ENCODE measurements at places on chromosomes 1 and 21.

DNA sequence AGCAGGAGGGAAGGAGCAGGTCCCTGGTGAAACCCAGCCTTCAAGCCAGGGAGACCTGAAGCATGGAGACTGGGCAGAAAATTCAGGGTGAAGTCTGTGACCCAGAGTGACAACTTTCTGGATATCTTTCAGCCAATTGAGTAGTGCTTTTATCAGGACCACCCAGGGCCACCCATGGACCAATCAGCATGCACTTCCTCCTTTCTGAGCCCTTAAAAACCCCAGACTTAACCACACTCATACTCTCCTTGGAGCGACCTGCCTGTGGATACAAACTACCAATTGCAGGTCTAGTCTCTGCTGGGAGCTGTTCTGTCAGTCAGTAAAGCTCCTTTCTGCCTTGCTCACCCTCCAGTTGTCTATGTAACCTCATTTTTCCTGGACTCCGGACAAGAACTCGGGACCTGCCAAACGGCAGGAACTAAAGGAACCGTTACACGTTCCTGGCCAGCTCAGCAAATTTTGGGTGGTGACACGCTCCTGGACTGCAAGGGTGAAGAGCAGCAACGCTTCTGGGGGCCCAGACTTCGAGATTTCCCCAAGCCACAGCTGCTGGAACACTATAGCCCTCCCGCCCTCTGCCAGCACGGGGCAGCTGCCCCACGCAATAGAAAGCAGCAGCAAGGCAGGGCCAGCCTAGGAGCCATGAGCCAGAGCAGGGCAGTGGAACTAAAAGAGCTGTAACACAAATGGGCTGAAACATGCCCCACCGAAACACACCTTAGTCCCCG lies 1183.4 kb downstream of the AMY1C start:
- DNase-seq = no peak

DNA sequence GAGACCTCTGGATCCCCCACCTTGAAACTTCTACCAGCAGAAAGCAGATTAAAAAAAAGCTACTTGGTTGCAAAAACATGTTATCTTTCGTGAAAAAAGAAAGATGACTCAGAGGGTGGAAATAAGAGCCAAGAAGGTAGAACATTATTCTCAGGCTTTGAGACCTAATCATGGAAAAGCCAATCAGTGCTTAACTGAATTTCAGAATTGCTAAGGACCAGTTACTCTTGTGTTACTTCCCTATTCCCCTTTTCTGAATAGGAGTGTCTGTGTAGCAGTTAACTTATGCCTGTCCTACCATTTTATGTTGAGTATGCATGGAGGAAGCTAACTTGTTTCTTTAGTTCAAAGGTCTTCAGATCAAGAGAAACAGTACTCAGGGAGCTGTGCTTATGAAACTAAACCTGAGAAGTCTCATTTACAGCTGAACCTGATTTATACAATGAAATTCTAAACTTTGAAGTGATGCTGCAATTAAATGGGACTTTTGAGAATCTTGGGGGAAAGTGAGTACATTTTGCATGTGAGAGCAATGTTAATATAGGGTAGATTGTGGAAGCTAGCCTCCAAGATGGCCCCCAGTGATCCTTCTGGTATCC lies 15.1 kb upstream of the FOXD3 start:
- DNase-seq = no peak

- DNase-seq = peak; percentile 9
These were observed 25.6 kb downstream of the RAB4A start for GRCh38 chr1:229296541-229296941.

- peak; percentile 87 for DNase-seq
These were observed 42.5 kb upstream of the DISC1 start for GRCh38 chr1:231584117-231584516.

DNA sequence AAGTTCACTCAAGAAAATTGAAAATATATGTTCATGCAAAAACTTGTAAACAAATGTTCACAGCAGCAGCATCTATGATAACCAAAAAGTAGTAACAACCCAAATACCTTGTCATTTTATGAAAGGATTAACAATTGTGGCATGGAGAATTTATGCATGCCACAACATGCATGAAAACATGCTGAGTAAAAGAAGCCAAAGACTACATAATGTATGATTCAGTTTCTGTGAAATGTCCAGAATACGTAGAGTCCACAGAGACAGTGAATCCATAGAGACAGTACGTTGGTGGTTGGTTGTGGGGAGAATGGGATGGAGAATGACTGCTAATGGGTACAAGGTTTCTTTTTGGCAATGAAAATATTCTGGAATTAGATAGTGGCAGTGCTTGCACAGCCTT lies 148.7 kb downstream of the MAST2 start:
- no peak for DNase-seq

- no peak for DNase-seq
These were observed 22.5 kb upstream of the GPR157 start for GRCh38 chr1:9151328-9151860.

DNA sequence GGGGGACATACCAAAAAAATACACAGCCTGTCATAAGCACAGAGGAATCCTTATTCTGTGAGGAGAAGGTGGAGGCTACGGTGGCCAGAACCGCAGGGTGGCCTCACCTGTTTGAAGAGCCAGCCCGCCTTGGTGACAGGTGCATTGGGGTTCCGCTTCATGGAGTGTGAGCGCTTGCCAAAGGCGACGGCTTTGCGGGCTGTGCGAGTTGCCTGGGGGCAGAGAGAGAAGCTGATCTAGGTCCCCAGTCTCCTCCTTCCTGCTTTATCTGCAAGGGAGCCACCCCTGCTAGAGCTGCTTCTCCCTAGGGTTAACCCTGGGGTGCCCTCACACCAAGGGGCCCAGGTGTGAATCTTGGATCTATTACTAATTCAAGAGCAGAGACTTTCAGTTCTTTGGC lies 54.3 kb upstream of the GOLT1A start:
- DNase-seq = no peak

GRCh38 chr1:147514233-147514632 lies 27.1 kb upstream of the BCL9 start:
- DNase-seq = no peak

DNA sequence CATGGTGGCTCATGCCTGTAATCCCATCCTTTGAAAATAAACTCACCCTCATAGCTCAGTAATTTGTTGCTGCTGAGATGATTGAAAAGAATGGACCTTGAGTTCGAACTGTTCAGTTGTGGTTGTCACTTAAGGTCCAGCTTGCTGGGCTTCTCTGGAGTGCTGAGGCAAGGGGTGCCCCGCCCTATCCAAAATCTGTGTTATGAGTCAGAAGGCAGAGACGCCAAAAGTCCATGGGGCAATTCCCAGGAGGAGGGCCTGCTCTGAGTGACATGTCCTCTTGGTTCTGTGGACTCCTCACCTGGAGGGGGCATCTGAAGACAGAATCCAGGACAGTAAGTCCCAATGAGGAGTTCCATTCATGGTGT lies 64.8 kb downstream of the MYOM3 start:
- no peak for DNase-seq

GRCh38 chr1:30929135-30929889 lies 20.8 kb upstream of the SDC3 start:
- DNase-seq = peak; percentile 60

- no peak for DNase-seq
These were observed 43.4 kb downstream of the CNST start for GRCh38 chr1:246609632-246610031.

DNA sequence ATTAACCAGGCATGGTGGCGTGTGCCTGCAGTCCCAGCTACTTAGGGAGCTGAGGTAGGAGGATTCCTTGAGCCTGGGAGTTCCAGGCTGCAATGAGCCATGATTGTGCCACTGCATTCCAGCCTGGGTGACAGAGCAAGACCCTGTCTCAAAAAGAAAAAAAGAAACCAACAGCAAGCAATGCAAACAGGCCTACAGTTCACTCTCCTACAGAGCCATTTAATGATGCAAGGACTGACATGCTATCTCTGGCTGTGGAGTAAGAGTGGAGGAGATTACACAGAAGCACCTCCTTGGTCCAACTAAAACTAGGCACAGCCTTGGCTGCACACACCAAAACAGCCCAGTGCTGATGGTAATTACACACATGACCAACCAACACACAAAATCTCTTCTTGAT lies 127.5 kb upstream of the SOD1 start:
- DNase-seq = no peak

DNA sequence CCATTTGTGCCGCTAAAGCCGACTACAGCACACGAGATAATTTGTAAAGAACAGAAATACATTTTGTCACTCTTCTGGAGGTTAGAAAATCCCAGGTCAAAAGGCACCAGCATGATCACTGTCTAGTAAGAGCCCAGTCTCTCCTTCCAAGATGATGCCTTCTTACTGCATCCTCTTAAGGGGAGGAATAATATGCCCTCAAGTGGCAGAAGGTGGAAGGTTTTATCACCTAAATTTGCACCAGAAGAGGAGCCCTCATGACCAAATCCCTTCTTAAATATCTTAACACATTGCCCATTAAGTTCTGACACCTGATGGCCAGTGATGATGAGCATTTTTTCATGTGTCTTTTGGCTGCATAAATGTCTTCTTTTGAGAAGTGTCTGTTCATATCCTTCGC lies 326.7 kb upstream of the RGS18 start:
- DNase-seq = peak; percentile 1

- DNase-seq = no peak
These were observed 3.5 kb downstream of the CD48 start for GRCh38 chr1:160708118-160708517.

DNA sequence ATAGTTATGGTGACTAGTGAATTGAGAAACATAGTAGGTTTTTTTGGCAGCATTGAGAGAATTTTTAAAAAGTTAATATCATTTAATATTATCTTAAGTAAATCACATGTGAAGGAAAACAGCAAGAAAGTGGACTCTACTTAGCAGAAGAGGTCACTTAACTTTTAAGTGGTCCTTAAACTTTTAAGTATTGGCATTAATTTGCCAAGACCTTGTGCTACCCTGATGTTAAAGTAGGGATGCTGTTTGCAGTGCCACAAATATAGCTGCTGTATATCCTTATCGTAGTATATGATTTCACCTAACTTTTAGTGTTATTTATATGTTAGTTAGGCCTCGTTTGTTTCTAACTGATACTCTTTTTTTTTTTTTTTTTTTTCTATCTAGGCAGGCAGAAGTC lies 40.2 kb downstream of the SMG7 start:
- no peak for DNase-seq

DNA sequence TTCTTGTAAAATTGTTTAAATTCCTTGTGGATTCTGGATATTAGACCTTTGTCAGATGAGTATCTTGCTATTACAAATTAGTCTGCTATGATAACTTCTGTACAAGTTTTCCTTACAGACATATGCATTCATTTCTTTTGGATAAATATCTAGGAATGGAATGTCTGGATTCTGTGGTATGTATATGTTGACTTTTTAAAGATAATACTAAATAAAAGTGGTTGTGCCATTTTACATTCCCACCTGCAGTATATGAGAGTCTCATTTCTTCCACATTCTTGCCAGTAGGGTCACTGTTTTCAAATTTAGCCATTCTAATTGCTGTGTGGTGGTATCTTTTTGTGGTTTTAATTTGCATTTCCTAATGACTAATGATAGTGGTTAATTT lies 53.9 kb downstream of the SYDE2 start:
- no peak for DNase-seq

DNA sequence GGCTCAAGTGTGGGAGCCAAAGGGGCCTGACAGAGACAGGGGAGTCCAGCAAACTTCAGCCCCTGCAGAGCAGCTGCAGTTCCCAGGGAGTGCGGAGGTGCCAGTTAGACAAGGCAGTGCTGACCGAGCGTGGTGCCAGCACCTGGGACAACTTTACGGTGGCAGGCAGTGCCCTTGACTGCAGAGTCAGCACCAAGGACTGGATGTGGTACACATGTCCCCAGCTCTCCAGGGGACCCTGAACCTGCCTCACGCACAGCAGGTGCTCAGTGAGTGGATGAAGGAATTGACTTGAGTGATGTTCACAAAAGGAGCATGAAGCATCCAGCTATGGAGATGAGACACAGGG lies 296.5 kb downstream of the SIPA1L2 start:
- DNase-seq = no peak

- DNase-seq = peak; percentile 45
These were observed at the start of gene SERTAD4 for GRCh38 chr1:210232511-210233215. Gene SERTAD4, plus strand, starts transcription at chr1:210232796. Its CDS starts 5,165 bp downstream, at chr1:210237961.

- peak; percentile 57 for DNase-seq
These were observed 1.8 kb upstream of the ERG start for GRCh38 chr21:38500073-38500472.

Data from dermis blood vessel endothelial cell (primary cell).